ENCODE measurements at places on chromosomes 7 and 10.

- DNase-seq, result no peak
Observed at GRCh38 chr10:124384172-124384571, 34.6 kb downstream of the OAT start.

GRCh38 chr7:85529201-85529600 lies 342.3 kb upstream of the SEMA3D start:
- DNase-seq, result no peak

DNA sequence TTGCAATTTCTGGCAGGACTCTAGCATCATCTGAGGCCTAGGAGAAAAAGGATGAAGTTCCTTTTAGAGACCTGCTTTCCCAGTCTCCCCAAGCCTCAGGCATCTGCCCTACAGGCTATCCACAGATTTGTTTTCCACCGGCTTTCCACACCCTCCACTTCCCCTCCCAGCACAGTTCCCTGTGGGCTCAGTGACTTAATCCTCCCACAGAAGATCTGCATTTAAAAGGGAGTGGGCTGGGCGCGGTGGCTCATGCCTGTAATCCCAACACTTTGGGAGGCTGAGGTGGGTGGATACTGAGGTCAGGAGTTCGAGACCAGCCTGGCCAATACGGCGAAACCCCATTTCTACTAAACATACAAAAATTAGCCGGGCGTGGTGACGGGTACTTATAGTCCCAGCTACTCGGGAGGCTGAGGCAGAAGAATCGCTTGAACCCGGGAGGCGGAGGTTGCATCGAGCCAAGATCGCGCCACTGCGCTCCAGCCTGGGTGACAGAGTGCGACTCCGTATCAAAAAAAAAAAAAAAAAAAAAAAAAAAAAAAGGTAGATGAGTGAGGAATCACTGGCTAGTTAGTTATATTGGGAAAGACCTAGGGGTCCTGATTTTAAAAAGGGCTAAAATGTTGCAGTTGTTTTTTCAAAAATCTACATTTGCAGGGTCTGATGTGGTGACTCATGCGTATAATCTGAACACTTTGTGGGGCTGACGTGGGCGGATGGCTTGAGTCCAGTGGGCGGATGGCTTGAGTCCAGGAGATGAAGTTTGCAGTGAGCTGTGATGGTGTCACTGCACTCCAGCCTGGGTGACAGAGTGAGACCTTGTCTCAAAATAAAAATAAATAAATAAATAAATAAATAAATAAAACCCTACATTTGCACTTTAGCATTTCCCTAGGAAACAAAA lies 119.5 kb downstream of the BAMBI start:
- no peak for DNase-seq

GRCh38 chr7:11290863-11291262 lies 317.2 kb downstream of the PHF14 start:
- no peak for DNase-seq

- DNase-seq, result no peak
Observed at GRCh38 chr7:27098578-27099451, 3.0 kb upstream of the HOXA1 start.

DNA sequence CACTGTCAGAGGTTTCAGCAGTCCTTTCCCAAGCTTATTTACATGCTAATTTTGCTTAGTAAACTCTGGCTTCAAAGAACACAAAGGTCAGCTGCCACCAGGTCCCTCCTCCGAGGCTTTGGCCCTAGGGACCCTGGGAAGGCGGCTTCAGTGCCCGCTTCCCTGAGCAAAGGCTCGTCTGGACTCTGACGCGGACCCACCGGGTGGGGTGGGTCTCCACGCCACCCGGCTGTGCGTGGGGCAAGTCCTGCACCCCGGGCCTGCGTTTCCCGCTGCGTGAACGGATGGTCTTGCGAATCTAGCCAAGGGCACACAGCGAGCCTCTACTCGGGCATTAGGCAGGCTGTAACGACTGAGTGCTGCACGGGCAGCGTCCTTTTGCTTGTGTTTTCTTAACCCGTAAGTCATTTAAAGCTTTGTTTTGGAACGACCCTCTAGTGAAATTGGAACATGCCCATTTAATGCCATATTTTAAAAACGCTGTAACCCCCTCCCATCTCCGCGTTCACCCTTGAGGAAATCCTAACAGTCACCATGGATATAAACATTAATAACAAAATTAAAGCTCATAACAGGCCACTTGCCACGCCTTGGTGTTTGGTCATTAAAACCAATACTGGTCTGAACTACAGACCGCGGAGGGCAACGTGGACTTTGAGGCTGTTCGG lies 828 bp downstream of the BNIP3 start:
- DNase-seq, result no peak

DNA sequence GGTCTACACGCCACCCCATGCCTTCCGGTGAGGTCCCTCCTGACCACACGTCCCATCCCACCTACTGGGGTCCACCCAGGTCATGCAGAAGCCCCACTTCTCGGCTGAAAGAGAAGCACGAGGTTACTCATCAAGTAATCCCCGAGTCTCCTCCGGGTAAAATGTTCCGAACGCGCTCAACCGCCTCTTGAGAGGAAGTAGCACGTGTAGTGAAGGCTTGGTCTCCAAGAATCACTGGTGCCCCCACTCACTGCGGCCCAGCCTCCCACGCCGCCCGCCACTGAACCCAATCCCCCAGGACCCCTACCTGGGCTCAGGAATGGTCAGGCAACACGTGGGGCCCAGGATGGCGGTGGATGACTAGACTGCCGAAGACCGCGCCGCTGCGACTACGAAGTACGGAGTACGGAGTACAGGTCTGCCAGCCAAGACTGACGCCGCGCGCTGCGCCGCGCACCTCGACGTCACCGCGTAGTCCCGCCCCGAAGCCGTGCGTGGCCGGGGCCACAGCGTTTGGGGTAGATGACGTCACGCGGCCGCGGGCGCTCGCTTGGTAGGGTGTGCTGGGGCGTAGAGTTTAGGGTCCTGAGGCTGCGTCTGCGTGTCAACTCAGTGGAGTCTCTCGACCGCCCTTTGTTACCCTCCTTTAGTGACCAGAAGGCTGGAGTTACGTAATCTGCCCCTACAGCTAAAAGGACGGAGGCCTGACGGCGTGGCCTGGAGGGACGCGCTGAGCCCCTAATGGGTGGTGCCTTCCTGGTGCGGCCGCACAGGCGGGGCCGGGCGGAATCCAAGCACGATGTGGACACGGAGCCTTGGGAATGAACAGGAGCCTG lies 7.6 kb upstream of the MYO1G start:
- peak; percentile 90 for DNase-seq

Data from stimulated activated CD8-positive, alpha-beta memory T cell treated with anti-CD3 and anti-CD28 coated beads, Interleukin-4, amount 100 ng/mL, for 1 hour (primary cell).